ENCODE measurements at places on chromosomes 11 and 22. TPM values are rescaled to one million over a fixed set of nuclear protein-coding genes. Genes with fewer than 3 reads are reported as not detected.
A peak's percentile ranks its signal among the peaks of the same experiment; 100 is the strongest.

Gene HMOX1
- total RNA-seq = 4.1 TPM

Gene FGF19
- total RNA-seq = 3.5 TPM

DNA sequence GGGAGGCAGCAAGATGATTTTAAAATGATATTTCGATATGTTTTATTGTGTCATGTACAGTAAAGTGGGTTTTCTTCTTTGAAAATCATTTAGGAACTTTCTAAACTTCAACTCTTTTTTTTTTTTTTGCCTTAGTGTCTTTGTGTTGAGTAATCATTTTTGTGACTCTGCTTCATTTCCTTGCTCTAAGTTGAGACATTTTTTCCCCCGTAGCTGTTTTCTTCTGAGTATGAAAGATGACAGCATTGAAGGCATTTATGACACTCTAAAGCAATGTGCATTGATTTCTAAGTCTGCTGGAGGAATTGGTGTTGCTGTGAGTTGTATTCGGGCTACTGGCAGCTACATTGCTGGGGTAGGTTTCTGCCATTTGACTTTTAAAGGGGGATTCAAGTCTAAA, 23.5 kb downstream of the RRM1 start:
- H3K4me3 ChIP-seq = no peak overlapping the region
- H3K27ac ChIP-seq = no peak overlapping the region
- H3K36me3 ChIP-seq = peaks cover 44% of the 10 kb centered on the region
- no peak for DNase-seq
- no peaks in the 10 kb centered on the region for H3K27me3 ChIP-seq

- no peak overlapping the region for H3K27ac ChIP-seq
- H3K27me3 ChIP-seq = no peaks in the 10 kb centered on the region
- H3K36me3 ChIP-seq = no peaks in the 10 kb centered on the region
- no peaks in the 10 kb centered on the region for H3K4me1 ChIP-seq
Measured at GRCh38 chr11:60974726-60975125, 3.2 kb downstream of the CD6 start.

GRCh38 chr11:94183251-94183885, 54.7 kb downstream of the PANX1 start:
- H3K4me3 ChIP-seq = peak overlapping the region; percentile 57
- H3K36me3 ChIP-seq = peaks cover 28% of the 10 kb centered on the region
- DNase-seq = no peak
- H3K27me3 ChIP-seq = no peaks in the 10 kb centered on the region

- no peak overlapping the region for H3K27ac ChIP-seq
- no peaks in the 10 kb centered on the region for H3K4me1 ChIP-seq
- H3K27me3 ChIP-seq = no peaks in the 10 kb centered on the region
- H3K4me3 ChIP-seq = no peak overlapping the region
Measured at GRCh38 chr11:23797624-23798419, 699.0 kb upstream of the LUZP2 start.

Data from type B pancreatic cell (in vitro differentiated cells).